ENCODE measurements at places on chromosomes 16 and 17.
A peak's percentile ranks its signal among the peaks of the same experiment; 100 is the strongest.

GRCh38 chr16:3583303-3584038 lies 6.3 kb upstream of the NLRC3 start:
- DNase-seq = no peak

- DNase-seq = no peak
Observed at GRCh38 chr17:2391597-2392251, 9.1 kb downstream of the MNT start.

GRCh38 chr17:54947396-54947795 lies 21.1 kb downstream of the COX11 start:
- no peak for DNase-seq

DNA sequence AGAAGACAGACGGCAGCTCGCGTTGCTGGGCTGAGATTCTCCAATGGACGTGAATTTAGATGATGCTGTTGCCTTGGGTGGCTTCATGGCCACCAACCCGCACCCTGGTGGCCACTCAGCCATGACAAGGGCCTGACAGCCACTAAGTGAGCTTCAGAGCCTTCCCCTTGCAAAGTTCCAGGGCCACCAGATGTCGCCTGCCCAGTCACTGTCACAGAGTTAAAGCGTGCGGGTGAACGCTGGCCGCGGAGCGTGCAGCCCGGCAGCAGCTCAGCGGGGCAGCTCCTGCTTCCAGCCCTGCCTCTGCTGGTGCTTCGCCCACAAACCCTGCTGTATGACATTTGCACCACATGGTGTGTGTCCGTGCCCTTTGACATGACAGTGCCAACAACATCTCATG lies 13.3 kb upstream of the KREMEN2 start:
- DNase-seq = no peak

GRCh38 chr16:83443972-83444371 lies 363.8 kb upstream of the HSBP1 start:
- no peak for DNase-seq

- no peak for DNase-seq
Observed at GRCh38 chr16:49602201-49602975, 228.8 kb downstream of the C16orf78 start.

- no peak for DNase-seq
Observed at GRCh38 chr16:51888016-51888415, 658.9 kb downstream of the TOX3 start.

DNA sequence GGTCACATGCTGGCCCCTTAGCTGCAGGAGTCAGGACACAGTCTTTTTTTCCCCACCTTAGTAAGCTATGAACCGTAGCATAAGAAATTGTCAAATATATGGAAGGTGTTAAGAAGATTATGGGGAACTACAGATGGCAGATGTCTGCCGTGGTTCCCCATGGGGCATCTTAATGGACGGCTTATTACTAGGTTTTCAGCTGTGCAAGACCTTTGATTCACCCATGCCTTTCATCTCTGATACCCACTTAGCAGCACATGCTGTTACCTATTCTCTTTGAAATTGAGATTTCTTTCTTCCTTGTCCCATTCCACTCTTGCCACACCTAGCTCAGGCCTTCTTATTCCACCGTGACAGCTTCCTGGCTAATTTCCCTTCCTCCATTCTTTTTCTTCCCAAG lies 70.7 kb downstream of the RPTOR start:
- no peak for DNase-seq

DNA sequence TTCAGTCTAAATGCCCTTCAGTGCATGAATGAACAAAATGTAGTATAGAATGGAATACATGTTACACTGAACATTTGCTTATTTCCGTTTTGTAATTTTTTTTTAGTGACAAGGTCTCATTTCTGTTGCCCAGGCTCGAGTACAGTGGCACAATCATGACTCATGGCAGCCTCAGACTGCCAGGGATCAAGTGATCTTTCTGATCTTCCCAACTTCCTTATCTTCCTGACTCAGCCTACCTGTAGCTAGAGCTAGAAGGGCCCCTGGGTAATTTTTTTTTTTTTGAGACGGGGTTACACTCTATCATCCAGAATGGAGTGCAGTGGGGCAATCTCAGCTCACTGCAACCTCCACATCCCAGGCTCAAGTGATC lies 7.3 kb upstream of the SLX4 start:
- DNase-seq = no peak

DNA sequence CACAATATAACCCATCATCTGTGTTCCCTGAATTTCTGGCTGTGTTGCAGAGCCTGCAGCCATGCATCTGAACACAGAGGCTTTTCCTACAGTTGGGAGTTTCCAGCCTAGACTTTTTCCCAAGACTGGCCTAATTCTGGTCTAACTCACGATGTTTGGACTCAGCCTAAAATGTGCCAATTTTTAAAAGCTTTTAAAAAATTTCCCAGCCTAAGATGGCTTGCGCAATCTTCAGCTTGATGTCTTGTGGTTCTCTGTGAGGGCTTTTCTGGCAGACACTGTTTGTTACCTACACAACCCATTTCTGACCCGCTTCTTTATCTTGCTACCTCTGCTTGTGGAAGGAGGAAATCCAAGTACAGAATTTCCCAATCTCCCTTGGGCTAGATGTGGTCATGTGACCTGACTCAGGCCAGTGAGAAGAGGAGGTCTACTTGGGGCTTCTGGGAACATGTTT lies 72.7 kb upstream of the GAS7 start:
- DNase-seq = peak; percentile 16

- DNase-seq = peak; percentile 34
Observed at GRCh38 chr16:72312828-72313227, 140.9 kb upstream of the PMFBP1 start.

- DNase-seq = no peak
Observed at GRCh38 chr16:17034477-17035252, 436.1 kb downstream of the XYLT1 start.

- no peak for DNase-seq
Observed at GRCh38 chr16:89176147-89176690, 4.7 kb downstream of the CDH15 start.

DNA sequence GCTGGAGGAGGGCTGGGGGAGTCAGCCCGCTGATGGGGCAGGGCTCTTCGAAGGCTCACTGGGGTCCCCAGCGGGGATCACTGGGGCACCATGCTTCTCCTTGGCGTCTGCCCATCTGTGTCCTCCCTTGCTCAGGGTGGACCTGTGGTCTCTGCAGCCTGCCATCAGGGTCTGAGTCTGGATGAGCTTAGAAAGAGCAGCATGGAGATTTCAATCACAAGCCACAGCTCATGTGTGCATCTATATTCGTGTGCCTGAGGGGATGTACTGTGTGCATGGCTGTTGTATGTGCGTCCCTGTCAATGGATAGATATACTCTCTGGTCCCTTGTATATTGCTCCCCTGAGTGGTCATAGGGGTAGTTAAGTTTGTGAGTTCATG lies 126.6 kb upstream of the SDK2 start:
- DNase-seq = no peak

- no peak for DNase-seq
Observed at GRCh38 chr16:10466861-10467260, 81.0 kb downstream of the ATF7IP2 start.

GRCh38 chr16:27582883-27583282 lies 32.9 kb downstream of the KATNIP start:
- DNase-seq = no peak

DNA sequence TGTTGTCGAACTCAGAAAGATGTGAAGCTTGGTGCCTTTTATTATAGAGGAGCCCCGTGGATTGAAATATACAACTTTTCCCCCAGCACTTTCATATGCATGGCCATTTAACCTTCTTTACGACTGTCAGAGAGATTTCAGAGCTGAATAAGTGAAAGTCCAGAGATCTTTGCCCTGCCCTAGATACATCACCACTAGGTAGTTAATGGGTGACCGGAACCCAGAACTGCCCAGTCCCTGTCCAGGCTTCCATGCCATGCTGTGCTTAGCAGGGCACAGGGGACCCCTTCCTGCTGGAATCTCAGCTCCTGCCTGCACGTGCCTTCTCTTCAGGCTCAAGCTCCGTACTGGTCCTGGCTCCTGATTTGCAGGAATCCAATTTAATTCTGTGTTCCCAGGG lies 32.2 kb downstream of the SRL start:
- DNase-seq = no peak

DNA sequence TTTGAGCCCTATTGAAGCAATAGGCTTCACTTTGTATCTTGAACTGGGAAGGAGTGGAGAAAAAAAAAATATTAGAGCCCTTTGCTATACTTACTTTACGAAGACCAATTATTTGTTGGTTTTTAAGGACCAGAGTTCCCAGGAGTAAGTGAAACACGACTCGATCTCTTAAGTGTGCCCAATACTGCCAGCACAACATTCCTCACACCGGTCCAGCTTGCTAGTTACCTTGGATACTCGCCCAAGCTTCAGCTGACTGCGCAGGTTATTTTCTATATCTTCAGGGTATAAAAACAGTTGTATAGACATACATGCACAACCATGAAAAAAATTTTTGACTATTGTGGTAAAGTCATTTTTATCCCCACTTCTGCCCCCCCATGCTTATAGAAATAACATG lies 72.1 kb downstream of the RPTOR start:
- no peak for DNase-seq

DNA sequence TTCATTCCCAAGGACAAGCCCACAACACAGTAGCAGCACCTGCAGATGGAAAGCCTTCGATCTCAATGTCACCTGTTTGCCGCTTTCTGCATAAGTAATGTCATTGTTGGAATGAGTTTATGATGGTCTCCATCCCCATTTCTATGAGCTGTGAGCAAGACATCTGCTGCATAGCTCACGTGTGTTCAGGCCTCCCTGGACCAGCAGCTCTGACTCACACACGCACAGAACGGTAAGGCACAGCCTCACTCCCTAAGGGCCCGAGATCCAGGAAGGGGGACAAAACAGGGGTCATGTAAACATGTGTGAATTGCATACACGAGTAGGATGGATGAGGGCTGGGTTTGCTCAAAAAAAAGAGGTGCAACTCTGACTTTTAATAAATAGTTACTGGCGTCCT lies 223.1 kb downstream of the SOX9 start:
- DNase-seq = no peak

DNA sequence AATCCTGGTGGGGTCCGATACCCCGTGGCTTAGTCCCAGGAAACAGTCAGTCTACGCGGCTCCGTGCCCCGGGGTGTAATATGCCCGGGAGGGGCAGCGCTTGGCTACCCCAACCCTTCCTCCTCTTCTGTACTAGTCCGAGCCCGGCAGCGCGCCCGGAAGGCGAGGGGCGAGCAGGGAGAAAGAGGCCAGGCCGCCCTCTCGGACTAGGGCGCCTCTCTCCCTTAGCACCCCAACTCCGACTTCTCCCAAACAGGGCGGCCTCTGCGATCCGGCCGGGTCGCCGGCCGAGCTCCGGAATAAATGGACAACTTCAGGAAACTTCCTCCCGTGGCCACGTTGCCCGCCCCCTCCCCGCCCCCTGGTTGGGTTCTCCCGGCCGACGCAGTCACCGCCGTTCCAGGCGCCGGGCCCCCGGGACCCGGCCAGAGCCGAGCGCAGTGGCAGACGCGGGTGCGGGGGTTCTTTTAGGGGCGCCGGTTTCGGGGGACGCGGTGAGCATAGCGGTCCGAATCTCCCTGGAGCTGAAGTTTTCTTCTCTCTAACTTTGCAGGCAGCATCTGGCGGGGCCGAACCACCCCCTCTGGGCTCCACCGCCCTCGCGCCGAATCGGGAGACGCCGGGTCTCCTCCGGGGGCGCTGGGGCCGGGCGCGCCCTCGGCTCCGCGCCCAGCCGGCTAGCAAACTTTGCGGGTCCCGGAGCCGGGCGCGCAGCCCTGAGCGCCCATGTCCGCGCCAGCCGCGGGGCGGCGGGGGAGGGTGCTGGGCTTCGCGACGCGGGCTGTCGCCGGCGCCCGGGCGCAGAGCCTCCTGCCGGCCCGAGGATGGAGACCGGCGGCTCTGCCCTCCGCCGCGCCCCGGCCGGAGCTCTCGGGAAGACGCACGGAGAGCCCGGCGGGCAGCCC lies at the start of gene SDK2:
TSS of gene SDK2 (minus strand) at position 301 of the 905 bp plus-strand sequence. CDS start 357 bp downstream, outside the sequence.
- peak; percentile 53 for DNase-seq

- no peak for DNase-seq
Observed at GRCh38 chr16:85188822-85189672, 76.8 kb upstream of the CIBAR2 start.

GRCh38 chr16:87922250-87922871 lies 14.0 kb downstream of the CA5A start:
- no peak for DNase-seq

GRCh38 chr16:78155791-78156345 lies 56.4 kb downstream of the WWOX start:
- no peak for DNase-seq

- DNase-seq = no peak
Observed at GRCh38 chr17:28221751-28222414, 97.1 kb upstream of the TMEM97 start.

GRCh38 chr17:69009930-69010329 lies 50.8 kb downstream of the ABCA9 start:
- DNase-seq = no peak

GRCh38 chr16:67386861-67387455 lies 6.3 kb downstream of the TPPP3 start:
- no peak for DNase-seq

GRCh38 chr16:64977206-64977920 lies 144.5 kb downstream of the CDH11 start:
- DNase-seq = no peak

DNA sequence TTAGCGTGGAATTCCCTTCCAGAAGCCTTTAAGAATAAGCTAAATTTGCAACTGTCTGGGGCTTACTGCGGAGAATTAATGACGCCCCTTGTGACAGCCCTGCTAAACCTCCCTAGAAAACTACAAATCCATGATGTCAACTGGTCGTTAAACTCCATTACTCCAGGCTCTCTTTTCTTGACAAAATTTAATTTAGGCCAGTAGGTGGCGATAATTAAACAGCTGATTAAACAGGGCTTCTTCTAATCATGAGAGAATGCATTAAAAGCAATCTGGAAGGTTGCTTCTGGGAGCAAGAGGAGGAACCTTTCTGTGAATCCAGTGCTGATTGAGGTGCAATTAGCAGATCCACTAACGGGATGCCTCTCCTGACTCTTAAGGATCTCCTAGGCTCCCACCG lies 8.1 kb upstream of the NLRP1 start:
- peak; percentile 68 for DNase-seq

DNA sequence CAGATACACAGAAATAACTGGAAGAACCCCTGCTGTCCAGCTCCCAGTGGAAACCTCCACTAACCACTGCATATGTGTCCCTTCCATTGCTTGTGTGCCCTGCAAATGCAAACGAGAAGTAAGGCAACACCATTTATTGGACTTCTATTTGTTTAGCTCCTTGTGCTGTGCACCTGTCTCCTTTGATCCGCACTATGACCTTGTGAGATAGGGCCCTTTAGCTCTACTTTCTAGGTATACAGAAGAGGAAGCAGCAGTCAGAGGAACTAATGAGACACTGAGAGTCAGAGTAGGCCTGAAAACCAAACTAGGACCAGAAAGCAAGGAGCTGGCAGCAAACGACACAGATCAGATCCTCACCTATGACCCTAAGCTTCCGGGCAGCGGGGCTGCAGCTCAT lies 22.4 kb downstream of the SOX9 start:
- DNase-seq = no peak

GRCh38 chr17:16430650-16431049 lies 15.3 kb downstream of the TRPV2 start:
- no peak for DNase-seq

Data from hepatocyte (in vitro differentiated cells).